ENCODE measurements at places on chromosomes 13 and 19.

DNA sequence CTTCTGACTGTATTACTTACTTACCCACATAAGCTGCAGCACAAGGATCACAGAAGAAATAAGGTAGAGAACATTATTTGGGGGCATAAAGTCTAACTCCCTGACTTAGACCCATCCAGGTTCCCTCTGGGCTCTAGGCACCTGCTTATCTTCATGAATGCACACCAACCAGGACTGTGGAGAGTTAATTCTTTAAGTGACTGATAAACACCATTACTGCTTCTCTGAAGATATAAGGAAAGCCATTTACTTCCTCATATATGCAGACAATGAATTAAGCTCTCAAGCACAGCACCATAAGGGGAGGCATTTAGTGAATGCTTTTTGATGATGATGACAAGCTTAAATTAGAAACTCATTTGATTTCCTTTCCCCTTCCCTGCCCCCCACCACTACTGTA, 22.5 kb downstream of the OBI1 start:
- no peak for DNase-seq

DNA sequence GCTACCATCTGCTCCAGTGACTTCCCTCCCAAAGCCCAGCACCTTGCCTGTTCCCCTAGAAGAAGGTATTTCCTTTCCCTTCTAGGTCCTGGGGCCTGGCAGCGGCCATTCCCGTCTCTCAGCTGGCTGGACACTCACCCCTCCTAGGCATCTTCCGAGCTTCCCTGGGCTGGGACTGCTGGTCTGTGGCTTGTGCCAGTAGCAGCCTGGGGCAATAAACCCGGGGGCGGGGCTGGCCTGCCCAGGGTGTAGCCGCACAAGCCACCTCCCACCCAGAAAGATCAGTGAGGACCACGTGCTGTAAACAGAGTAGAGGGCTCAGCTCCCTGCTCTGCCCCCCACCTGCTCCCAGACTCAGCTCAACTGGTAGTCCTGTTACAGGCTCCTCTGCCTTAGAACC, 15.0 kb downstream of the LIPE start:
- no peak for DNase-seq

- peak; percentile 80 for DNase-seq
These were observed 107.4 kb upstream of the CSNK1A1L start for GRCh38 chr13:37212826-37213225.

GRCh38 chr19:38564981-38565690, 52.6 kb downstream of the MAP4K1 start:
- DNase-seq, result no peak

GRCh38 chr19:8835877-8836276, 3.7 kb downstream of the MBD3L1 start:
- DNase-seq, result no peak

DNA sequence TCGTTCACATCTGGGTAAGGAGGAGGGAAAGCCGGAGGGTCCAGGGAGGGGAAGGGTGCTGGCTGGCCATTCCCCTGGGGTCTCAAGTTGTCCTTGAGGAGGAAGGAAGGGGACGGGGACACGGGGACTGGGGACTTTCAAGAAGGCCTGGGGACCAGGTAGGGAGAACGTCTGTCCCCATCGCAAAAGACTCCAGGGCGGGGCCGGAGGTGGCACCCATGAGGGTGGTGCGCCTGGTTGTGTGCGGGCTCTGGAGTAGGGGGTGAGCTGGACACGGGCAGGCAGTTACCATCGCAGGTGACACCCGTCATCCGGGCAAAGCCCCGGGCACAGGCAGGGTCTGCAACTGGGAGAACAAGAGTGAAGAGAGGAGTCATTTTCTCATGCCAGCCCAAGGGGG, 23.4 kb downstream of the FBN3 start:
- DNase-seq, result no peak

DNA sequence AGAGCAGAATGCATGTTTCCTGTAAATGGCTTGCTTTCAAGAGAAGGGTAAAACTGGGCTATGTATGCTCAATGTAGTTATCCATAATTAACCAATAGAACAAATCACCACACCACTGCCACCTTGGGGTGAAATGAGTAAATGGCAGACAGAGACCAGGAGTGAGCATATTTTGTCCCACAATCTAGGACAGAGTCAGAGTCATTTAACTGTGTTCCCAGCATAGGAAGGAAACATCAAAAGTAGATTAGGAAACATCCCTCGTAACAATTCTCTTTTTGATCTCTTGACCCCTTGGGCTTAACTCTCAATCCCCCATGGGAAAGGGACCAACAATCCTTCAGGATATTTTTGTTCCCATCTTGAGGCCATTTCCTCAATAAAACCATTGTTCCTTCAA, 224.8 kb downstream of the NHLRC3 start:
- peak; percentile 77 for DNase-seq

- DNase-seq, result peak; percentile 95
These were observed at the start of gene EPN1 for GRCh38 chr19:55674841-55675660. Gene EPN1 (plus strand): TSS chr19:55675226. CDS start chr19:55678628, 3,402 bp downstream.

DNA sequence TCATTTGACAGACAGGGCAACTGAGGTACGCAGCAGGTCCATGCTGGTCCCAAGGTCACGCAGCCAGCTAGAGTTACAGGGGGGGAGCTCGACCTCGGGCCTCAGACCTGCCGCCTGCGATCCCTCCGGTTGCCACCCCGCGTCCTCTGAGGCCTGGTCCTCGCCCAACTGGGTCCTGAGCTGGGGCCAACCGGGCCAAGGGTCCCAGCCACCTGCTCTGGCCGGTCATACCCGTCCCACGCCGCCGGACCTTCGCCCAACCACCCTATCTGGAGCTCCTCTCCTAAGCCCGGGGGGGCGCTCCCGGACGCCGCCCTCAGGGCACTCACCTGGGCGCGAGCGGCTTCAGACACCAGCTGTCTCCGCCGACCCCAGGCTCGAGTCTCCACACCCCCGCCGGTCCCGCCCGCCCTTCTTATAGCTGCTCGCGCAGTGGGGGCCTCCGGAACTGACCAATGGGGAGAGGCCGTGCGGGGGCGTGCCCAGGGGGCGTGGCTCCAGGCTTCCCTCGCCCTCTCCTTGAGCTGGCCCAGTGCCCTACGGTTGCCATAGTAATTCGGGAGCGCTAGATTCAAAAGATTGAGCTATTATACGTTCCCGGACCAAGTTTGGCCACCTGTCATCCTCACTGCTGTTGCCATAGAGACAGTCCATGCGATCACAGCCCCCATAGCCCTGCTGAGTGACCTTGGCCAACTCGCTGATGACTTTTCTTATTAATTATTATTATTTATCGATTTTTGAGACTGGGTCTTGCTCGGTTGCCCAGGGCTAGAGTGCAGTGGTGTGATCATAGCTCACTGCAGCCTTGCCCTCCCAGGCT, at the start of gene PLIN5:
TSS of gene PLIN5 (minus strand) at position 389 of the 823 bp plus-strand sequence. CDS start 1,150 bp downstream, outside the sequence.
- no peak for DNase-seq

DNA sequence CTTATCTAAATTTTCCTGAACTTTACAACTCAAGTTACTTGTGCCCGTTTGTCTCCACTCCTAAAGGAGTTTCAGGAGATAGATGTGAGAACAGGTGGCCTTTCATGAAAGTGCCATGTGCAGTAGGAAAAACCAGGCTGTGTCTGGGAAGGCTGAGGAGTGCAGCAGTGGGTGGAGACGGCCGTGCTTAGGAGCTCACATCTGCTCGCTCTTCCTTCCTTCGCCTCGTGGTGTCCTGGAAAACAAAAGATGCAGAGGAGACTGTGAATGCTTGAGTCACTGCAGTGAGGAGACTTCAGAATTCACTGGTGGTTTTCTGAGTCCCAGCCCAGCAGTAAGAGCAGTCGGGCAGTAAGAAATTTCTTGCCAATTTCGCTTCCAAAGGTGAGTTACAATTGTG, 138.4 kb upstream of the RNF113B start:
- DNase-seq, result peak; percentile 35

- no peak for DNase-seq
These were observed at the start of gene PVR for GRCh38 chr19:44643605-44644401. Gene PVR (plus strand): TSS chr19:44643910. CDS start chr19:44644097, 187 bp downstream.

DNA sequence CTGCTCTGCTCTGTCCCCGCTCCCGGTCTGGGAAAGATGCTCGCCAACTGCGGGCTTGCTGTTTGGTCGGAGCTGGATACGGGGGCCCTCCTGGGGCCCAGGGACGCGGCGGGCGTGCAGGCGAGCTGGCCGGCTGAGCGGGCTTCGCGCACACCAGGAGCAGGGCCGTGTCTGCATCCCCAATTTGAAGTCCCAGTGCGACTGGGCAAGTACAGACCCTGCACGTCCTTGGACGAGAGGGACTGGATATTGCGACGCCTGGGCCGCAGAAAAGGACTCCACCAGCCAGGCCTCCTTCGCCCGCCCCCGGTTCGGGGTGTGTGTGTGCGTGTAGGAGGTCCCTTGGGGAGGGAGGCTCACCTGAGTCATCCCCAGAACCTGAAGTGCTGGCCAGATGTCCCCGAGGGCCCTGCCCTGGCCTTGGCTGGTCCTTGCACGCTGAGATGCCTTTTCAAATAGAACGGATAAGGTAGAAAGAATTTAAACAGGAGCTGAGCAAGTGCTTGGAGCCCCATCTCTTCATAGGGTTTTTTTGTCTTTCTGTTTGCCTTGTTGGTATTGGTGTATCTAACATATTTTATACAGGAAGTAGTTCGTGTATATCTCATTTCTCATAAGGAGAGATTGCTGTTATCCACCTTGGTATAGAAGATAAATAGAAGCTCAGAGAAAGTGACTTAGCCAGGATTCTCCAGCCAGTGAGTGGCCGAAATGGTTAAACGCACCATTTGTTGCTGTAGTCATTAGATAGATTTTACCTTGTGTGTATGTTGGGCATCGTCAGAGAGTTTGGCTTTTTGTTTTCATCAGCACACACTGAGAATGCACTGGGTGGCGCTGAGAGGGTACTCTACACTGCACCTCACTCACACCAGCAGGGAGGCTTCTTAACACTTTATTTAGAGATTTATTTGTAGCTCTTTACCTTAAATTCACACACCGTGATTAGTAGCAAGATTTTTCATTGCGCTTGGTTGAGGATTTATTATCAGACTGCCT, 1.1 kb downstream of the NAXD start:
- DNase-seq, result no peak

DNA sequence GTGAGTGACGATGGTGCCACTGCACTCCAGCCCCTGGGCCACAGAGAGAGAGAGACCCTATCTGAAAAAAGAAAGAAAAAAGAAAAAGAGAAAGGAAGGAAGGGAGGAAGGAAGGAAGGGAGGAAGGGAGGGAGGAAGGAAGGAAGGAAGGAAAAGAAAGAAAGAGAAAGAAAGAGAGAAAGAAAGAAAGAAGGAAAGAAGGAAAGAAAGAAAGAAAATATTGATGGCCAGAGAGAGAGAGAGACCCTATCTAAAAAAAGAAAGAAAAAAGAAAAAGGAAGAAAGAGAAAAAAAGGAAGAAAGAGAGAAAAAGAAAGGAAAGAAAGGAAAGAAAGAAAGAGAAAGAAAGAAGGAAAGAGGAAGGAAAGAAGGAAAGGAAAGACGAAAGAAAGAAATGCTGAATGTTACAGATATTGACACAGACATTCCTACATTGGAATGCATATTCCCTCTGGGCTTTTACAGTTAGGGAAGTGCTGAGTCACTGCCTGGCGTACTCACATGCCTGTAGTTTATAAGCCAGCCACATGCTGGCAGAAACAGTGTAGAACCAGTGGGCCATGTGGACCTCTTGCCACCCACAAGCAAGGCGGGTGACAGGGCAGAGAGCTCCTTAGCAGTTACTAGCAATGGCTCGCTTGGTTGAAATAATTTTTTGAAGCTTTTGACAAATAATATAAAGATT, 34.6 kb upstream of the SLC46A3 start:
- DNase-seq, result peak; percentile 69

- DNase-seq, result no peak
These were observed 2.2 kb downstream of the CLEC11A start for GRCh38 chr19:50725218-50725910.

- no peak for DNase-seq
These were observed 3.6 kb upstream of the CD37 start for GRCh38 chr19:49331616-49332055.

- peak; percentile 94 for DNase-seq
These were observed at the start of gene CCDC124 for GRCh38 chr19:17932485-17933338. Gene CCDC124 (plus strand): TSS chr19:17933015. CDS start chr19:17936421, 3,406 bp downstream.

- peak; percentile 76 for DNase-seq
These were observed at the start of gene ZBTB7A for GRCh38 chr19:4066682-4067395. Gene ZBTB7A (minus strand): TSS chr19:4066899. CDS start chr19:4055232, 11,667 bp downstream.

- no peak for DNase-seq
These were observed 1.1 kb downstream of the IL17D start for GRCh38 chr13:20704459-20705069.

GRCh38 chr19:19443902-19444680, 38.6 kb downstream of the GATAD2A start:
- DNase-seq, result no peak

DNA sequence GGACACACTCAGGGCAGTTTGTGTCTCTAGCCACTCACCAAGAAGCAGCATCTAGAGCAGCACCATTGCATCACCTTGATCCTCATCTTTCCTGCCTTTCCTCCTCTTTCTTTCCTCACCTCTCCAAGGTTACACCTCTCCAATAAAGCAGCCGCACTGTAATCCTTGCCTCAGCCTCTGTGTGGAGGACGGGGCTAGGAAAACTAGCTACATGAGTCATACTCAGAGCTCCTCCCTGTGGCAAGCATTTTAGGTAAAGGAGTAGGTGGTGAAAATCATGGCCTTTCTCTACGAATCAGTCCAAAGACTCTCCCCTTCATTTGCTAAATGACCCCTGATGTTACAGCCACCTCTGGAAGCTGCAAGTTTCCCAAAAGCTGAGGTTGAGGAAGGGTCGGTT, 108.9 kb downstream of the DNAJC15 start:
- no peak for DNase-seq

DNA sequence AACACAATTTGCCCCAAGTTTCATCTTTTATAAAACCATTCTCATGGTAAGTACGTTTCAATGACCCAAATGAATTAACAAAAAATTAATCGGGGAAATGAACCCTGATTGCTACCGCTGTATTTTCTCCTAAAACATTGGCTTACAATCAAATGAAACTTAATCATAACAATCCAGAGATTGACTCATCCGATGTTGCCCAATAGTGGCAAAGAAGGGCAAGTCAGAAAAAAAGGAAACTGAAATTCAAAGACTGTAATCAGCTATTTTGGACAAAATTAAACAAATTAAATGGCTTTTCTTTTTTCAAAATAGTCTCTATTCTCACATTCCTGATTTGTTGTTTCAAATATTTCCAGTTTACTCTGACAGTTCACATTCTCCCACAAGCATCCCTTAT, 3.9 kb upstream of the ACOD1 start:
- DNase-seq, result no peak

DNA sequence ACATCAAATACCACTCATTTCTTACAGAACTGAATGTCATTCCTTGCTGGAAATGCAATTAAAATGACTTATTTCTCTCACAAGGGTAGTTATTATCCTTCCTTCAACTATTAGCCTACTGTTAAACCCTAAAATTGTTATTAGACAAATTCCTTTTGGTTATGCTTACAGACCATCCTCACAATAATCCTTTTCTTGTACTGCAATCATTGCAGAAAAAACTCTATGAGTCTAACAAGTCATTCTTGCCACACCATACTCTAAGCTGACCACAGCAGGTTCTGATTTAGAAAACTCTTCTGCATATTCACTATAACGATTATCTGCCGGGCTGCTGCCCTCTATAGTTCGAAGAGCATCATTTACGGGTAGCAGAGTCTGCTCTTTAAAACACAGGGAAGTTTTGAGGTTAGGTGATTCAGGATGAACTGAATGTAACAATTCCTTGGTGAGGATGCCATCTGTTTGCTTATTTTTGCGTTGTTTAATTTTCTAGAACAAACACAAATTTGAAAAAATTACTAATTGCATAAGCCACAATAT, 38.2 kb downstream of the MTMR6 start:
- DNase-seq, result peak; percentile 4
